Lung (tissue), 17 donors: ENCODE measurements at places on chromosomes 3 and 15. TPM values are rescaled to one million over a fixed set of nuclear protein-coding genes. Genes with fewer than 3 reads are reported as not detected.
A peak's percentile ranks its signal among the peaks of the same experiment; 100 is the strongest.

PTX3 gene
- 4.1 TPM for total RNA-seq

GPR149 gene
- total RNA-seq = not detected

ZCWPW2 gene
- 0.98 TPM for total RNA-seq

PLA2G4B gene
- total RNA-seq = 12.8 TPM

GOLGA6A gene
- not detected for total RNA-seq

CCRL2 gene
- 20.6 TPM for total RNA-seq

TP63 gene
- 3.1 TPM for total RNA-seq

PLCB2 gene
- total RNA-seq = 76.7 TPM

DUOX2 gene
- total RNA-seq = 2.0 TPM

NEO1 gene
- 22.4 TPM for total RNA-seq

DVL3 gene
- 73.5 TPM for total RNA-seq

SEC22A gene
- total RNA-seq = 11.1 TPM

NR1I2 gene
- 0.55 TPM for total RNA-seq

GOLGA8J gene
- not detected for total RNA-seq

TIPARP gene
- 51.4 TPM for total RNA-seq

TNFAIP8L3 gene
- 15.4 TPM for total RNA-seq

- no peak for DNase-seq
Observed at GRCh38 chr3:81985996-81986723, 224.7 kb upstream of the GBE1 start.

GRCh38 chr3:108202080-108202479 is 20.1 kb downstream of the IFT57 start:
- DNase-seq = no peak

- DNase-seq = no peak
Observed at GRCh38 chr15:31446546-31446945, 119.9 kb downstream of the KLF13 start.

DNA sequence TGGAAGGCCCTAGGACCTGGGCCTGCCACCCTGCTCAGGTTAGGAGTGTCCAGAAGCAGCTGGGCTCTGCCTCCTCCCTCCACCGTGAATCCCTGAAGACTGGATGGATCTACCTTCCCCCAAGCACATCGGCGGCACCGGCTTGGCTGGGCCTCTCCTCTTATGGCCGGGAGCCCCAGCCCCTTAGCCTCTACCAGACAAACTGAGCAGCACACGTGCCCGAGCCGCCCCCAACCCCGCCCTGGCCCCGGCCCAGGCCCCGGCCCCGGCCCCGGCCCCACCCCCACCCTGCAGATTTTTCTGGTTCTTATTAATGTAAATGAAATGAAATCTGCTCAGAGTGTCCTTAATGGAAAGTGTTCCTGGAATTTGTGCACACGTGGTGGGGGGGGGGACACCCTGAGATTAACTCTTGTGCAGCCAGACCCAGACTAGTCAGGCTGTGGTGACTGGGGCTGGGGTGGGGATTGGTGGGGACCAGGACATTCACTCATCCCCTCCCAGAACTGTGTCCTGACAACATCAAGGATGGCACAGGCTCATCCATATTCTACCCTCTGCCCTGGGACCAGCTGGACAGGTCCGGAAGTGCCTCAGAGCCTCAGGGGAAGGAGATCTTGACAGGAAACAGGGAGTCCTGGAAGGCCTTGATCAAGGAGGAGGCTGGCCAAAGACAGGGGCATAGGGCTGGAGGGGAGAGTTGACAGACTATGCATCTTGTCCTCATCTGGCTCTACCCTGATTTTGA is 30.9 kb upstream of the SEMA3F start:
- DNase-seq = peak; percentile 50

DNA sequence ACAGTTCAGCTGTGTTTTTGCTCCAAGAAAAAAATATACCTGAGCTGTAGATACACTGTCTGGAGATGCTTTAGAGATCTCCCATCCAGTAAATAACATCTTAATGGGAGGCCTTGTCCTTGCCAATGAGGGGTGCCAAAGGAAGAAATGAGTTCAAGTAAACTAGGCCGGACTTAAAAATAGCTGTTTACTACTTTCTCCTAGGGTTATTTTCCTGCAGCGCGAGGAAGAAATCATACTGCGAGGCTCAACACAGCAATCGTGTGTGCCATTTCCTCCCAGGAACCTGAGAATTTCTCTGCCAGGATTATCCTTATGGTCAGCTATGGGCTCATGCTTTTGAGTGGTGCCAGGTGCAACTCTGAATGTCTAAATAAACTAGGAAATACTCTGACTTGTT is 71.9 kb downstream of the CMTM8 start:
- no peak for DNase-seq

DNA sequence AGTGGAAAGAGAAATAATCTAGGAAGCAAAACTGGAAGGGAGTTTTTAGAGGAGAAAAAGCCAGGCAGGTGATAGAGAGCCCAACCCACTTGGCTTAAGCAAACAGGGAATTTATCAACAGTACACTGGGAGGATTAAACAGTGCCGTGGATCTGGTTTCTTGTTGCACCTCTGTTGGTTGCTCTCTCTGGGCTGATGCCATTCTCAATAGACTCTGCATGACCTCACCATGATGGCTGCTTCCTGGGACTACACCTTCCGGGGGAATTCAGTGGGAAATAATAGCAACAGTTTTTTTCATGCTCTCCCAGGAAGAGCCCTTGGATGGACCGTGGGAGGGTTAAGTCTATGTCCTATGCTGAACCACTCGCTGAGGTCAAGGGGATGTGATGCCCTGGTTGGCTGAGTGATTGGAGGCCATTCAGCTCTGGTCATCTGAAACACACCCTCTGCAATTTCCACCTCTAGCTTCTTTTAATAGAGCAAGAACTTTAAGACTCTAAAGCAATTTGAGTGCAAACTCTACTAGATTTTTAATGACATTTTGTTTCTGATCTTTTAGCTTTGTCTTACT is 74.2 kb downstream of the EPHB1 start:
- no peak for DNase-seq

- no peak for DNase-seq
Observed at GRCh38 chr3:110026421-110026820, 689.1 kb upstream of the DPPA4 start.

GRCh38 chr3:141094790-141095545 is 43.8 kb downstream of the SPSB4 start:
- DNase-seq = peak; percentile 92

- no peak for DNase-seq
Observed at GRCh38 chr3:112966633-112967032, 8.3 kb downstream of the CD200R1 start.

DNA sequence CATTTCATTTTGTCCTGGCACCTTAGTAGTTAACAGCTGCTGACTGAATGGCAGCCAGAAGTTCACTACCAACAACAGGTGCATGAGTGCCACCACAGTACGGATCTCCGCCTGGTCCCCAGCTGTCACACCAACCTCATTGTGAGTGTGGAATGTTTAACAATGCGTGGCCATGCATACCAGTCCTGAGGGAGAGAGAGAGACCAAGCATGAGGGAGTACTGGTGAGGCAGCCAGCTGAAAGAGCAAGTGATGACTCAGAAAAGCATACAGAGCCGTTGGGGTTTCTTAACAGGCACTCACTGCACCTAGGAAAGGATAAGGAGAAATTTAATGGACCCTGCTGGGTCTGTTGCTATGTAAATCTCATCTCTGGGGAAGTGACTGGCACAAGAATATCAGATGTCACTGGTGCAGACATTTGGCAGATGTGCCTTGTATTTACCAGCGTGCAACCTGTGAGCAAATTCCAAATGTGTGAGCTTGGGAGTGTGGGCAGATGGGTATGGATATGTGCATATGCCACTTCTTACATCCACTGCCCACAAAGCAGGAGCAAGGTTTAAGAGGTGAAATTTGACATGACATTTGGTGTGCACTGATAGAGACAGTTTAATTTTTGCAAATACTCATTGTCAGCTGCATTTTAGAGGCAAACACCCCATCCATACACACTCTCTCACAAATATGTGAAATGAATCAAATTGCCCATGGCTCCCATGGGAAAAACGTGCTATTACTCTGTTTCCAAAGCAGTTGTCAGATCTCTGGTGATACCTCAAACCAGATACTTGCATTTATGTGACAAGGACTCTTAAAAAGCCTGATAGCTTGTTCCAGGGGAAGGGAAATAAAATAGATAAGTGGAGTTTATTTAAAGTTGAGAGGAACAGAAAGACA is 245.2 kb upstream of the ARPP21 start:
- no peak for DNase-seq

- peak; percentile 35 for DNase-seq
Observed at GRCh38 chr3:127743351-127744252, 70.8 kb downstream of the ABTB1 start.

DNA sequence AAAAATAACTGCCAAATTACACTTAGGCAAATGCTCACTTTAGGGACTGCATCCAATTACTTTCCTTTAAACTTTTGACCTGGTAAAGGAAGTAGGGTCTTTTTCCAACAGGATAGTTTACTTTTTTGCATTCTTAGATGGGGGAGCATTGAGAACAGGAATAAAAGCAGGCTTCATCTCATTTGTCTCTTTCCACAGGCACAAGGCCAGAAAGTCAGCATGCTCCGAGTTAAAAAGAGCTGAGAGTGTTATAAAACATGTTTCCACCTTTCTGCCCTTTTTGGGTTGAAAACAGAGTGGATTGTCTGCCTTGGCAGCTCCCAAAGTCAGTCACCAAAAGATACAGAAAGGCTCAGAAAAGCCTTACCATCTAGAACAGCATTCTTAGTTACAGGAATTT is 404.9 kb upstream of the ALCAM start:
- DNase-seq = no peak

GRCh38 chr15:37009288-37009687 is 91.1 kb downstream of the MEIS2 start:
- peak; percentile 24 for DNase-seq

DNA sequence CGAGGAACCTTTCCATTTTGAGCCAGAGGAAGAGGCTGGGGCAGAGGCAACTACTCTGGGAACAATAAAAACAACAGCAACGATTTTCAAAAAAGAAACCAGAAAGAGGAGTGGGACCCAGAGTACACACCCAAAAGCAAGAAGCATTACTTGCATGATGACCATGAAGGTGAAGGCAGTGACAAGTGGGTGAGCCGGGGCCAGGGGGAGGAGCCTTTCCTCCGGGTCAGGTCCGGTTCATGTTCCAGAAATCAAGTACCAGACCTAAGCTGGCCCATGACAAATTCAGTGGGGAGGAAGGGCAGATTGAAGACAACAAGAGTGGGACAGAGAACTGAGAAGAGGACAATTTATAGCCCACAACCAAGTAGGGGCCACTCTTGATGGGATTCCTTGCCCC is 77.2 kb upstream of the STT3B start:
- no peak for DNase-seq

DNA sequence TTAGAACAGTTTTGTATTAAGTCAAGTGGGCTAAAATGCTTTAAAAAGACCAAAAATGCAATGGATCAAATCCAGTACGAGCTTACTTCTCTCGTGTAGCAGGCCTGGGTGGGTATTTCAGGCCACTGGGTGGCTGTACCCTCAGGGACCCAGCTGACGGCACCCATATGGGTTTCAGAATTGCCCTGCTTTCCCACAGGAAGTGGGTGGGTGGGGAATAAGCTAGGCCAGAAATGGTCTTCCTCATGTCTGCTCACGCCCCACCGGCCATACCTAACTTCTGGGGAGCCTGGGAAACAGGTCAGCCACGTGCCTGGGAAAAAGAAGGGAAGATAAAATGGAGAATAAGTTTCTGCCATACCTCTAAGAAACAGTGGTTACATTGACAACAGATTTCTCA is 20.3 kb downstream of the GPR160 start:
- DNase-seq = no peak

- no peak for DNase-seq
Observed at GRCh38 chr15:35991386-35991785, 445.4 kb upstream of the DPH6 start.

DNA sequence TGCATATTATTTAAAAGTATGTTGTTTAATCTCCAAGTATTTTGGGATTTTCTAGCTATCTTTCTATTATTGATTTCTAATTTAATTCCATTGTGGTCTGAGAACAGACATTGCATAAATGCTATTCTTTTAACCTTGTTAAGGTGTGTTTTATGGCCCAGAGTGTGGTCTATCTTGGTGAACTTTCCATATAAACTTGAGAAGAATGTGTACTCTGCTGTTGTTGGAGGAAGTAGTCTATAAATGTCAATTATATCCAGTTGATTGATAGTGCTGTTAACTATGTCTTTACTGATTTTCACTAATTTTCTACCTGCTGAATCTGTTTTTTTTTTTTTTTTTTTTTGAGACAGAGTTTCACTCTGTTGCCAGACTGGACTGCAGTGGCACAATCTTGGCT is 180.9 kb downstream of the ZNF621 start:
- no peak for DNase-seq

DNA sequence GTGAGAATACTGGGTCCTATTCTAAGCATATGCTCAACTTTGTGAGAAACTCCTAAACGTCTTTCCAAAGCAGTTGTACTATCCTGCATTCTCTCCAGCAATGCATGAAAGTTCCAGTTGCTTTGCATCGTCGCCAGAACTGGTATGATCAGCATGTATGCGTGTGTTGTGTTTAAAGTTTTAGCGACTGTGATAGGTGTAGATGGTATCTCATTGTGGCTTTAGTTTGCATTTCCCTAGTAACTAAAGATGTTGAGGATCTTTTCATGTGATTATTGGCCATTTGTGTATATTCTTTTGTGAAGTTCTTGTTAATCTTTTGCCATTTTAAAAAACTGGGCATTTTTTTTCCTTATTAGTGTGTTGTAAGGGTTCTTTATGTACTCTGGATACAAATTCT is 115.1 kb downstream of the SPATA16 start:
- no peak for DNase-seq

- no peak for DNase-seq
Observed at GRCh38 chr3:155188031-155188430, 105.5 kb downstream of the STRIT1 start.
